GM12864 (cell line): ENCODE measurements at places on chromosomes 3 and 15.
A peak's percentile ranks its signal among the peaks of the same experiment; 100 is the strongest.

- DNase-seq = no peak
These were observed 140.5 kb downstream of the SEMA6D start for GRCh38 chr15:47857776-47858167.

GRCh38 chr3:14461748-14462324 lies 59.4 kb downstream of the SLC6A6 start:
- no peak for DNase-seq

- no peak for DNase-seq
These were observed 12.4 kb downstream of the ISG20 start for GRCh38 chr15:88651136-88651732.

DNA sequence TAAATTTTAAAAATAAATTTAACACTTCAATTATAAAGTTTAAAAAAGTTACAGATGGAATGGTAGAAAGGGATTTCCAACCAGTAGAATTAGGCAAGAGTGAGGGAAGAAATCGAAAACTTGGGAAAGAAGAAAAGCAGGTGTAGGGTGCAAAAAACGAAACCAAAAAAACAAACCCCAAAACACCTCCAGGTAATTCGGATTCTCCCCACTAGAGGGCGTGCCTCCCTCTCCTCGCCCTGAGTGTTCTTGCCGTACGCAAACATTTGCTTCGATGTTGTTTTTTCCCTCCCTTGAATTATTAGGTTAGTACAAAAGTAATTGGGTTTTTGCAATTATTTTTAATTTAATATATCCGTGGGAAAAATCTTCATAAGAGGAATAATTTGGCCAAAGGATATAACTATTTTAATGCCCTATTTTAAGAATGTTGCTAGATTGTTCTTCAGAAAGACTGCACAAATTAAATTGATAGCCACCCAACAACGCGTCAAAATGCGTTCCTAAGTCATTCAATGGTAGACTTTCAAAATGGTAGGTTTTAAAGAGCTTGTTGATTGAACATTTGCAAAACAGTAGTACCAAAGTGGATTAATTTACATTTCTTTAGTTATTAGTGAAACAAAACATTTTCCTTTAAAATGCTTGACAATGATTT lies 63.7 kb downstream of the SLC30A4 start:
- DNase-seq = no peak

DNA sequence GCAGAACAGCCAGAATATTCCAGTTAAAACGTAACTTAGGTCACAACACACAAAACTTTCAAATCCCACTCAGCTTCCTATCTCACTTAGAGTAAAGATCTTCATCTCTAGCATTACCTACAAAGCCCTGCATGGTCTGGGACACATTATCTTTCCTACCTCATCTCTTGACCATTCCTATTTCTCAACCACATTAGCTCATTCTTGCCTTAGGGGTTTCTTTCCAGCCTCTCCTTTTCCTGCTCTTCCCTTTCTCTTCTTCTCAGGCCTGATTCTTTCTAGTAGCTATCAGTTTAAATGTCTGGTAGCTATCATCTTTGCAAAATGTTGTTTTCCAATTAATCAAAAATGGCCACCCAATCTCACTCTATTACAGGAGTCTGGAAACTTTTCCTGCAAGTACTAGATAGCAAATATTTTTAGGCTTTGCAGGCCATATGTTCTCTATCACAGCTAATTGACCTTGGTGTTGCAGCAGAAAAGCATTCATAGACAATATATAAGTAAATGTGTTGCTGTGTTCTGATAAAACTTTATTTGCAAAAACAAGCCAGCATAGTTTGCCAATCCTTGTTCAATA lies 15.1 kb upstream of the CBLB start:
- DNase-seq = no peak

GRCh38 chr15:42150219-42150970 lies 6.0 kb downstream of the PLA2G4F start:
- DNase-seq = no peak

DNA sequence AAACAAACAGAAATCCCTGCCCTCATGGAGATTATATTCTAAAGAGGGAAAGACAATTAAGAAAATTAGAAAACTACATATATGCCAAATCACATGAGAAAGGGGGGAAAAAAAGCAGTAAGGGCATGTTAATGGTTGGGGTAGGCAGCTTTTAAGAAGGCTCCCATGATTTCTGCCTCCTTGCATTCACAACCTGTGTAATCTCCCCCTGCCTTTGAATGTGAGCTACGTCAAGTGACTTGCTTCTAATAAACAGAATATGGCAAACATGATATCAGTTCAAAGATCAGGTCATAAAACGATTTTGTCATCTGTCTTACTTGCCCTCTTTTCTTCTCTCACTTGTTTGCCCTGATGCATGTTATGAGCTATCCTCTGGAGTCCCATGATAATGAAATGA lies 673.6 kb upstream of the ADAMTS9 start:
- DNase-seq = no peak

GRCh38 chr3:102353805-102354204 lies 81.0 kb upstream of the ZPLD1 start:
- no peak for DNase-seq

GRCh38 chr3:23002151-23002550 lies 201.0 kb upstream of the UBE2E2 start:
- no peak for DNase-seq

DNA sequence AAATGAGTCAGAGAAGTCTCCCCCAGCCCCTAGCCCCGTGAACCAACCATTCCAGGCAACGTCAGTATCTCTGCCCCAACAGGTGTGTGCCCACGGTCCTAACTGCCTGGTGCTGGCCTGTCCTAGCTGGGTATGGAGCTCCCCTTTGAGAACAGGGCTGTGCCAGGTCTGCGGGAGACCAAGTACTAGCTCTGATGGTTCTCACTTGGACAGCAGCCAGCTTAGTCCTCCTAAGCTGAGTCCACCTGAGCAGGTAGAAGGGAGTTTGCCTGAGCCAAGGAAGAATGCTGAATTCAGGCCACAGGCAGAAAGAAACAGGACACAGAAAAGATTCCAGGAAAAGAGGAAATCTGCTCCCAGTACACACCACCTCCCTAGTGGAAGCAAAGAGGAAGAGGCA lies 33.1 kb upstream of the PARL start:
- DNase-seq = no peak

DNA sequence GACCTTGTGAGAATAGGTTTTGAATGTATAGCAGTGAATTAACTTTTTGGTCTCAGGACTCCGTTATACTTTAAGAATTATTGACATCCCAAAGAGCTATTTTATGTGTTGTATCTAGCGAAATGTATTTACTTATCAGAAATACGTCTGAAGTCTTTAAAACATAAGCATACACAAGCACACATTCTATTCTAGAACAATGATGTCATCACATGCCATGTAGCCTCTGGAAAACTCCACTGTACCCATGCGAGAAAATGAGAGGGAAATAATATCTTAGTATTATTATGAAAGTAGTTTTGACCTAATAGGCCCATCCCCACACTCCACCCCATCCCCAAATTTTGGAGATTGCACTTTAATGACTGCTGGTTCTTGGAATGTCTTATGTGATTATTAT lies 1.5 kb downstream of the POLR2M start:
- DNase-seq = no peak

DNA sequence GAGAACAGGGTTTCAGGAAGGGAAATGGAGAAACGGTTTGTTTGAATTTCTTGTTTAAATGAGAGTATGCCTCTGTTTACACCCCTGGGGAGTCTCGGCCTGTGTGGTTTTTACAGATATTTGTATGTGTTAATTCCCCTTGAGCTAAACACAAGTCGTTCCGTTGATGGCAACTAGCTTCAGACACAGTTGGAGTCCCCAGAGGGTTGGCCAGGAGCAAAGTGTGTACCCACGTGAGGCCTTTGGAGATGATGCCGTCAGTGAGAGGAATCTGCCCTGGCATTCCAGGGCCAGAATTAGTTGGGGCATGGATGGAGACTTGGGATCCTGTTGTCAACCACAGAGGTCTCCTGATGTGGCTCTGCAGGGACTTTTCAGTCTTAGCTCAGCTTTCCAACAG lies 44.0 kb downstream of the CEMIP start:
- DNase-seq = no peak

DNA sequence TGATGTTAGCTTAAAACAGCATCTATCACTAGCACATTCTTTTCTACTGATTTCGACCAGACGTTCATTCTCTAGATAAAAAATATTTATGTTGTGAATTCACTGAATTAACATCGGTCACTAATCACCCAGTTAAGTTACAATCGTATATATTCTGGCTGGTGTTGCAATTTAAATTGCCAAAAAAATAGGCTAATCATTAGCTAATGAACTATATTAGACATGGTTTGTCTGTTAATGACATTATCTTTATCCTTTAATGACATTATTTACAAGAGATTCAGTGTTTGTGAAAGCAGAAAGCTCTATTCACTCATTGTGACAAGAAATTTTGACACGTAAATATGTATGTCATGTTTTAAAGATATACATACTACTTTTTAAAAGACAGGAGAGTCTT lies 6.7 kb downstream of the GHSR start:
- no peak for DNase-seq

GRCh38 chr15:48993380-48993779 lies 29.7 kb upstream of the SHC4 start:
- DNase-seq = no peak

DNA sequence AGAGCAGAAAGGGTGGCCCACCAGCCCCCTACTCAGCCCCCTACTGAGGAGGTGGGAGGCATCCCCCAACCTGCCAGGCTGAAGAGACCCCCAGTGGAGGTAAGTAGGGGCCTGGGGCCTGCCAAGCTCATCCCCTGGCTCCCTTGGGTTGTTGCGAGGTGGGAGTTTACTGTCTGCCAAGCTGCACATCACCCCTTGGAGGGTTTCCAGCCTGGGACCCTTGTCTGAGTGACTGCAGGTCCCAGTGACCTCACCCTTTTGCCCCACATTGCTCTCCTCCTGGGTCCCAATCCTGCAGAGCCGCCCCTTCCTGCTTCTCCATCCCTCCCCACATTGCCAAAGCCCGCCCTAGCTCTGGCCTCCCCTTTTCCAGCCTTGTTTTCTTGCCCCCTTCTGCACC lies 1.0 kb upstream of the ALS2CL start:
- no peak for DNase-seq

- no peak for DNase-seq
These were observed 70.8 kb downstream of the FBLN2 start for GRCh38 chr3:13619661-13620230.

GRCh38 chr3:136186846-136187245 lies 9.3 kb downstream of the MSL2 start:
- DNase-seq = no peak

GRCh38 chr3:70824078-70824477 lies 511.6 kb upstream of the MDFIC2 start:
- no peak for DNase-seq

DNA sequence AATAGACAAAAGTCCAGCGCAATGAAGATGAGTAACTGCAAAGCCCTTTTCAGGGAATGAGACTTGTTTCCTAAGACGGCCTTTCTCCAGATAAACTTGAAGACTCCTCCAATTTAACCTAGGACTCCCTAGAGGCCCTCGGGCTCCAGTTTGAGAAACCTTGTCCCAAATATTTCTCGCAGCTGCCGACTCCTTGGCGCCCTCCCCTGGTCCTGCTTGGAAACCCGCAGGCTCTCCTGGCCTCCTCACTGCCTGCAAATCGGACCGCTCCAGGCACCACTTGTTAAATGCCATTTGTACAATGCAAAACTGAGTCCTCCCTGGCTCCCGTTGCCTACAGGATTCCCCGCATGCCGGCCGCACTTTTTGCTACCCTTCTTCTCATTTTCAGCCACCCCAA lies 36.8 kb downstream of the MUC4 start:
- no peak for DNase-seq

DNA sequence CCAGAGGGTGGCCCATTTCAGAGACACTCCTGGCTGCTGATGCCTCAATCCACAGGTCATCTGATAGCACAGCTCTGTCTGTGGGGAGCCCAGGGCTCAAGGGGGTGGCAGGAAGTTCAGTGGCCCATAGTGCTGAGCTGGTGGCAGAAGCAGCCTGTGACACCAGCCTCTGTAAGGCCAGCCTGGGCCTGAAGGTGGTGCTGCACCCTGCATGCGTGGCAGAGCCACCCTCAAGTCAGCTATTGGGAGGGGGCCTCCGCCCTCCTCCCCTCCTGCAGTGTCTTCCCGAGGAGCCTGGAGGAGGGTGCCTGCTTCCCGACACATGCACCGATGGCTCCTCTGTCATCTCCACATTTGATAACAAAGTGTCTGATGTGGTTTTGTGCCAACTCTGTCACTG lies 3.0 kb downstream of the PLA1A start:
- peak; percentile 67 for DNase-seq

- no peak for DNase-seq
These were observed 21.0 kb upstream of the CHMP2B start for GRCh38 chr3:87206070-87206469.

GRCh38 chr15:68797599-68798345 lies 22.9 kb downstream of the ANP32A start:
- DNase-seq = no peak

DNA sequence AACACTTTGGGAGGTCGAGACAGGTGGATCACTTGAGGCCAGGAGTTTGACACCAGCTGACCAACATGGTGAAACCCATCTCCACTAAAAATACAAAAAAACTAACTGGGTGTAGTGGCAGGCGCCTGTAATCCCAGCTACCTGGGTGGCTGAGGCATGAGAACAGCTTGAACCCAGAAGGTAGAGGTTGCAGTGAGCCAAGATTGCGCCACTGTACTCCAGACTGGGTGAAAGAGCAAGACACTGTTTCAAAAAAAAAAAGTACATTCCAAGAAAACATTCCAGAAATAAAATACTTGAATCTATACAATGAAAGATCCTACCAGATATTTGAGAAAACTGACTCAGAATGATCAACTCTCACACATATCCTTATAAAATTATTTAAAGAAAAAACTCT lies 30.4 kb downstream of the TFDP2 start:
- no peak for DNase-seq

GRCh38 chr3:102006812-102007485 lies 157.6 kb downstream of the NFKBIZ start:
- no peak for DNase-seq

DNA sequence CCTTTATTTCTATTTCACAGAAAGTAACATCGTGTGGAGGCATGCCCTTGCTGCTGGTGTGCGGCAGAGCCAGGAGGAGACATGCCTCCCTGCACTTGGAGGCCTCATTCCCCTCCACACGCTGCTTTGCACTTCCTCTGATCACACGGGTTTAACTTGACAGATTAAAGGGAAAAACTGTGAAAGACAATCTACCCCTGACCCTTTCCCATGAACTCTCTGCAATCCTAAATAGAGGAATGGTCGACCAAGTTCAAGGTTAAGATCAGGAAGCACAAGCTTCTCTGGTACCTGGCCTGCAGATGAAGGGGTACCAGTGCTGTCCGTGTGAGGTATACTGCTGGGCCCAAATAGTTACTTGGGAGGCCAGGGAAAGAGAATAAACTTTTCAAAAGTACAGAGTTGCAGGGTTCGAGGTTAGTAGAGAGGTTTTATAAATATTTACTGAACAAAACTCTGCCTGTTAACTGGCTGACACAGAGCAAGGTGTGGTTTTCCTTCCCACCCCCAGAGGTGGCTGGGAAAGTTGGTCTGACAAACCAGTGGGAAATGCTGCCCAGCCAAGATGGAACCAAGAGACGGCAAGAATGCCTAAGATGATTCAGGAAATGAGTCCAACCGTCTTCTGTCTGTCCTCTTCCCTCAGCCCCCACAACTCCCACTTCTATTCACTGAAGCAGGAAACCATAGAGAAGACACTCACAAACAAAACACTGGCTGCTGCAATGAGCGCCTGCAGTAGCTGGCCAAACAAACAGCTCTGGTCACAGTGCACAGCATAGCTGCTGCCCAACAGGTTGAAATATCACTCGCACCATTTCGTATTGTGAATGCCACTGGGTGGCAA lies 79.6 kb downstream of the IGF2BP2 start:
- peak; percentile 21 for DNase-seq
